ENCODE measurements at places on chromosomes 12 and 14.

DNA sequence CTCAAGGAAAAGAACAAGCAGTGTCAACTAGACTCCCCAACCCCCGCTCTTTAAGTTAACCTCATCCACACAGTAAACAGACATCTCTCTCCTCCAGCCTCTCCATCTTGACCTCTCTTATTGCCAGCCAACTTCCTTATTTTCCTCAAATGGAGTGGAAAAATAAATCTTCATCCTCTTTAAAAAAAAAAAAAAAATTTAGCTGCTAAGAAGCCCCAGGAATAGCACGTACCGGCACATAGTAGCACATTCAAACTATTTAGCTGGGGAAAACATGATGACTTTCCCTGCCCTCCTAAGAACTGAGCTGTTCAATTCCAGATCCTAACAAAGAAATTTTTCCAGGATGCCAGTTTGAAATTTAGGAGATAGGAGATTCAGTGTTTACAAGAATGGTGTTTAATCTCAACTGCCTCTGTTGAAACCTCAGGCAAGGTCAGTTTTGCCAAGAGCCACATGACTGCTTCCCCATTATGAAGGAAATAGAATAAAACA, 90.8 kb downstream of the EPS8 start:
- no peak for DNase-seq

GRCh38 chr12:76608070-76608469, 48.5 kb upstream of the OSBPL8 start:
- no peak for DNase-seq

DNA sequence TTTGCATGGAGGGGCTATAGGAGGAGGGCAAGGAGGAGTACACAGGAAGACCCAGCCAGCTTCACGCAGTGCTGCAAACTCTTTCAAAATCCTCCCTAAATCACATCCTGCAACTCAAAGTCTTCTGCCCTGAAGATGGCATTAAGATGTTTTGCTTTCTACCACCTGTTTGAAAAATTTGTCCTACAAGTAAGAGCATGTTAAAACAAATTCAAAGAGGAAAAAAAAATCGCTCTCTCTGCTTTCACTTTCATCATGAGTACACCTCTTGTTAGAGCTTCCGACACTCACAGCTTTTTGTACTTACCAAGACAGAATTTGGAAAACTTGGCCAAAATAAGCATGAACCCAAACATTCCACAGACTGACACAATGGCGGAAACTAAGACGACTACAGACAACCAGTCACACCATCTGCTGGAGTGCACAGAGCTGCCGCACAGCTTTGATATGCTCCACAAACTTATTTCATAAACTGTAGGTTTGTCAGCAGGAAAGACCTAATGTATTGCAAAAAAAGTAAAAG, 21.3 kb downstream of the GCH1 start:
- no peak for DNase-seq

DNA sequence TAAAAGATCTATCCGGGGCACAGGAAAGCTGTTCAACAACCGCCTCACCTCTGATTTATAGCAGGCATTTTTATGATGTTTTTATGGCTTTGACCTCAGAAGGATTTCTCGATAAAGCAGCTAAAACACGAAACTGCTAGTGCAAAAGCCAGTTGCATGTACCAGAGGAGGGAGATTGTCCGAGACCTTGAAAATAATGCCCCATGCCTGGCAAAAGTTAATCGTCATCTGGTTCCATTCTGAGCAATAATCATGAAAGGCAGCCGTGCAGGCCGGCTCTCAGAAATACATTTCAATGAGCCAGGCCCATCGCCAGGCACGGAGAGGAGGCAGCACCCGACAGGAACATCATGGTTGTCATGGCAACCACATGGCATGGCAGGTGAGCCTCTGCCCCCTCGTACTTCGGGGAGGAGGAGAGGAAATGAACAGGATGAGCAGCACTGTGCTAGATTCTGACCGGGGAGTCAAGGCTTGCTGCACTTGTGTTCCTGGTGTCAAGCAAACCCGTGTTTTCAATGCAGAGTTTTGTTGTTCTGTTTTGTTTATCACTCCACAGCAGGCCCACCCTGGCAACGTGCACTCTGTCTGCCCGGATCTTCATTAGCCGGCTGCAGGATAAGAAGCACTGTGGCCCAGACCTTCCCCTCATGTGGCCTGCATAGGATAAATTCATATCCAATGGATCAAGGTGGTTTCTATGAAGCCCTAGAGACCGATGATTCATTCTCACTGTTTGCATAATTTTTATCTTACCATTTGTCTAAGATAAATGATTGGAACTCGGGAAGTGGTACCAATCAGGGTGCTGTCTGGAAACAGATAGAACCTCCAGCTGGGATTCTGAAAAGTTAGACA, 160.2 kb downstream of the RIMBP2 start:
- DNase-seq, result no peak

DNA sequence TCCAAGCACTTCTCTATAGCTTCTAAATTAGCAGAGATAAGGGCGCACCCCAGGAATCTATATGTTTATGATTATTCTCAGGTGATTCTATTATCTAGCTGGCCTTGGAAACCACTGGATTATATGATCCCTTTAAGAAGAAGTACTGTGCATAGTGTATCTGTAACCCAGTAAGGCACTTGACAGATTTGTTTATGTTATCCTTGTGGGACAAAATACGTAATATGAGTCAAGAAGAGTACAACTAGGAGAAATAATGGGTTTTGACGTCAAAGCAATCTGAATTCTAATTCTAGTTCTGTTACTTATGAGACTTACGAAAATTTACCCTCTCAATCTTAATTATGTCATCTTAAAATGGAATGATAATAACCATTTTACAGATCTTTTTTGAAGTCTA, 259.6 kb upstream of the NAV3 start:
- DNase-seq, result no peak

DNA sequence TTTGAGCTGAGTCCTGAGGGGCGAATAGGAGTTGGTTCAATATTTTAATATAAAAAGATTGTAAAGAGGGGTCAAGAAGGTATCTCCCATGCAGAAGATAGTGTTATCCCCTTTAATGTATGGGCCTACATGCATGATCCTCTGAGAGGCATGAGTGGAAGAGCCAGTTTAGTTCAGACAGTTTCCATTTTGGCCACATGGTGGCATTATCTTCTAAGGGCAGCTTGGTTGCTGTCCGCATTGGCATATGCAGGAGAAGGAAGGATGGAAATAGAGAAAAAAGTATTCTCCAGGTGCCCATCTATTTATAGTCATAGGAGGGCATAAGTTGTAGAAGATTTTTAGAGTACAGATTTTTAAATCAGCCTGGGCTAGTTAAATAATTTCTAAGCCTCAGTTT, 5.4 kb downstream of the SAMD4A start:
- no peak for DNase-seq

- DNase-seq, result no peak
Observed at GRCh38 chr14:104155513-104155912, 17.1 kb downstream of the KIF26A start.

- no peak for DNase-seq
Observed at GRCh38 chr12:130104571-130105106, 57.6 kb upstream of the FZD10 start.

DNA sequence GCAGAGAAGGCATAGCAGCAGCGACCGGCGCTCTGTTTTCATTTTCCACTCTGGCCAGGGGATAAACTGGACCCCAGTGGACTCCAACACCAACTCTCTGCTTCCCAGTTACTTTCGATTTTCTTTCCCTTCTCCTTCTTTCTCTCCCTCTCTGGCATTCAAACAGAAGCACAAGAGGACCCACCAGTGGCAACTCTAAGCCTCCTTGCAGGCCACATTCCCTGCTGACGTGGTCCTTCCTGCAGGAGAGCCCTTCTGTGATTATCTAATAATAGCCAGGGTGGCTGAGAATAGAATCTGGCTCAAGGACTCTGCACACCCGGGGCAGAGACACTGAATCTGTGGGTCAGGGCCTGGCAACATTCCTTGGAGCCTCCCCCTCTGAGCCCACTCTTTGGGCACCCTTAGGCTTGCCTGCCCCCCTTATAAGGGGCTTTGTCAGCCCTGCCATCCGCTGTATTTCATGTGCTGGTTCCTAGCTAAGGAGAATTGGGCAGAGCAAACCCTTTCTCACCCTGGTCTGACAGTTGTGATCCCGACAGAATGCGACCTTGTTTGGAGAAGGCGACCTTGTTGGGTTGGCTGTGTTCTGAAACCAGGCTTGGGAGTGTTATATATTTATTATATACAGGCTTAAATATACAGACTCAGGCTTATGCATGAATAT, 8.2 kb upstream of the HOXC6 start:
- DNase-seq, result no peak

GRCh38 chr14:98931911-98932310, 340.1 kb downstream of the BCL11B start:
- DNase-seq, result no peak

- DNase-seq, result no peak
Observed at GRCh38 chr12:27462851-27463250, 16.3 kb downstream of the SMCO2 start.

- DNase-seq, result no peak
Observed at GRCh38 chr14:89617481-89618329, 200.7 kb upstream of the FOXN3 start.

- DNase-seq, result no peak
Observed at GRCh38 chr12:25388183-25388582, 137.5 kb upstream of the KRAS start.

- DNase-seq, result no peak
Observed at GRCh38 chr12:53151039-53151438, 29.5 kb upstream of the ZNF740 start.

GRCh38 chr14:45247427-45247826, 5.6 kb downstream of the MIS18BP1 start:
- DNase-seq, result no peak

DNA sequence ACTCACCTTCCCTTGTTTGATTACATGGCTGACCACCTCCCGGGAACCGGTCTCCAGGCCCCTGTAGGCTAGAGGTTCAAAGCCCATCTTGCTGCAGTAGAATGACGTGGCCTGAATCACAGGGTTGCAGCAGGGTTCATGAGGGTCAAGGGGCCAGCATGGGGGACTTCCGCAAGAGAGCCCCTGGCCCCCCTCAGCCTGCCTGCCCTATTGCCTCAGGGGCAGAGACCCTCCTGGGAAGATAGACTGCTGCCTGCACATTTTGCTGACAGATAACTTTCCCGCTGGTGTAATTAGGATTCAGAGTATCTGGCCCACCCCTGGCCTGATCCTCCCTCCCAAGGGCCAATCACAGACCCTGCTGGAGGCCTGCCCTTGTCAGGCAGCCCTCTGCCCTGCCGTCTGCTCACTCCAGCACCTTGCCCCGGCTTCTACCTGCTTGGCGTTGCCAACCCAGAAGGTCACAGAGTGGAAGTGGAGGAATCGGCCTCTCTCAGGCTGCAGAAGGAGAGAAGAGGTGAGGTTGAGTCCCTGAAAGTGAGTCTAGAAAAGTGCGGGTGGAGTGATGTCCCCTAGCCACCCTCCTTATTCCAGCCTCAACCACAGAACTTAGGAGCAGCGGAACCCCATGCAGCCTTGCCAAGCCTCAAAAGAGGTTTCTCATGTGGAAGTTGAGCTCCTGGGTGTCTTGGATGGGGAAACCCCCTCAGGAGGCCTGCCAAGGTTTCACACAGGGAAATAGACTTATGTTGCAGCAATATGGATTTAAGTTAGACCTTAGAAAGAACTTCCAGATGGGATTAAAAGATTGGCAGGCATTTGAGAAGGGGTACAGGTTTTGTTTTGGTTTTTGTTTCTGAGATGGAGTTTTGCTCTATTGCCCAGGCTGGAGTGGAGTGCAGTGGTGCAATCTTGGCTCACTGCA, 1.1 kb downstream of the HPD start:
- no peak for DNase-seq

DNA sequence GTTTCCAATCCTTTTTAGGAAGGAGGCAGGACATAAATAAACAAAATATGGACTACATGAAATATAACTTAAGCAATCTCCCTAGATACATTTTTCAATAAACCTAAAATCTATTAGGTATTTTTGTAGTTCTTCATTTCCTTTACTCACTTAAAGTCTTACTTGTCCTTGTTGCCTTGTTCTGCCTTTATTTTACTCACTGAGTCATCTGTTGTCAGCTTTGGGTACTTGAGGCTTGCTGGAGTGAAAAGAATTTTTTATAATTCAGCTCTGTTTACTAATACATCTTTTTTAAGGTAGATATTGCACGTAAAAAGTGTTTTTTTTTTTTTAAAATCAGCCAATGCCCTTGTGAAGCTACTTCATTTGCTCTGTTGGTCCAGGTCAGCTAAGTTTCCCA, 216.2 kb downstream of the PELI2 start:
- DNase-seq, result no peak

GRCh38 chr12:46304070-46304469, 35.2 kb upstream of the SLC38A1 start:
- no peak for DNase-seq

- no peak for DNase-seq
Observed at GRCh38 chr14:49933128-49933527, 40.2 kb downstream of the ARF6 start.

- DNase-seq, result no peak
Observed at GRCh38 chr14:74955229-74956026, at the start of gene PGF. TSS of gene PGF (minus strand) at chr14:74955597. CDS start at chr14:74955242, 355 bp downstream.

DNA sequence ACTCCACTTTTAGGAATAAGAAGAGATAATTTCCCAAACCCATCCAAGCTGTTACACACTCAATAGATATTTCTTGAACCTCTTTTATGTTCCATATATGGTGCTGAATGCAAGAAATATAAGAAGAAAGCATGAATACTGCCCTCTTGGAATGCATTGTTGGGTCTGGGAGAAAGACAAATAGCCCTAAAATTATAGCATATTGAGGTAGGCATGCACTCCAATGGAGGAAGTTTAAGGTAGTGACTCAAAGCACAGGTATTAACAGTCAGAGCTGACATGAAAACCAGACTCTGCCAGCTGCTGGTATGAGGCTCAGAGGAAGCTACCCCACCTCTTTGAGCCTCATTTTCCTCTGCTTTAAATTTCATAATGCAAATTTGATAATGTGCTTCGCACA, 261.3 kb upstream of the NOS1 start:
- no peak for DNase-seq

GRCh38 chr14:80988735-80989429, 33.5 kb downstream of the TSHR start:
- DNase-seq, result no peak

- DNase-seq, result no peak
Observed at GRCh38 chr14:94317259-94317658, 5.9 kb downstream of the SERPINA6 start.

DNA sequence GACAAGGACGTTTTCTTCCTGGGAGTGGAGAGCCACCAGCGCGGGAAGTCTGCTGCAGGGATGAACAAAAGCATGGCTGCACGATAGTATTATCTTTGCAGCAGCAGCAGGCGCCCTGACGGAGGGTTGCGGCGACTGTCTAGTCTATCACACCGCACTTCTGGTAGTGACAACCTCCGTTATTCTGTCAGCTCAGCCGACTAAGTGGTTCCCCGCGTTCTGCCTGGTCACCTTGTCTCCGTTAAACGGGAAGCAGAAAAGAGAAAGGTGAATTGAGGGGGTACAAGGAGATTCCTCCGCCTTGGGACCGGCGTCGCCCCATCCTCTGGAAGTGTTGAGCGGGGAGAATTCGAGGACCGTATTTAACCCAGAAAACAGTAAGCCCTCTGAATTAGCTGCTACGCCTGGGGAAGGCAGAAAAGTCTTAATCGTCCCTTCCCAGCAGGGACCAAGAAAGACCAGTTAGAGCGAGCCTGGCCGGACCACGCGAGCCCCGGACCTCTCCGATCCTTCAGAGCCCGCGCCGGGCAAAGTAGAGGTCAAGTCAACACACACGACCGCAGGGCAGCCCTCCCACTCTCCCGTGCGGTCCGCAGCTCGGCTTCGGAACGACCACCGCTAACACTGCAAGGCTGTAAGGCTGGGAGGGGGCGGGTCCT, 536 bp upstream of the DAAM1 start:
- DNase-seq, result peak; percentile 18

All from stimulated activated CD8-positive, alpha-beta memory T cell treated with anti-CD3 and anti-CD28 coated beads, Interleukin-15, amount 100 ng/mL, for 24 hours (primary cell).